ENCODE measurements at places on chromosomes 2 and 18. TPM values are rescaled to one million over a fixed set of nuclear protein-coding genes. Genes with fewer than 3 reads are reported as not detected.

The DRC1 gene
- 0.22 TPM for total RNA-seq

The CFAP65 gene
- total RNA-seq, result 0.14 TPM

The SLC16A14 gene
- total RNA-seq, result 1.5 TPM

The CPO gene
- not detected for total RNA-seq

The GPC1 gene
- 191 TPM for total RNA-seq

The ANKRD36C gene
- 4.3 TPM for total RNA-seq

The MCEE gene
- total RNA-seq, result 11.9 TPM

The MYL1 gene
- not detected for total RNA-seq

The ERMN gene
- total RNA-seq, result not detected

The BOLA3 gene
- total RNA-seq, result 125 TPM

The CRYBA2 gene
- not detected for total RNA-seq

The ITGB6 gene
- total RNA-seq, result 0.84 TPM

The CDH7 gene
- not detected for total RNA-seq

The ALLC gene
- total RNA-seq, result 0.06 TPM

The TBR1 gene
- total RNA-seq, result not detected

The AQP12B gene
- total RNA-seq, result not detected

The DLGAP1 gene
- not detected for total RNA-seq

The MEP1B gene
- total RNA-seq, result 0.27 TPM

The CCDC74B gene
- total RNA-seq, result 7.4 TPM

The UGT1A4 gene
- not detected for total RNA-seq

The EDAR gene
- total RNA-seq, result not detected

The DPP10 gene
- total RNA-seq, result not detected

The GCG gene
- not detected for total RNA-seq

The ABCG5 gene
- not detected for total RNA-seq

The MATN3 gene
- 12.3 TPM for total RNA-seq

The SLC8A1 gene
- total RNA-seq, result 0.51 TPM

The C2orf66 gene
- total RNA-seq, result 0.09 TPM

The AAMP gene
- total RNA-seq, result 122 TPM

The WNT10A gene
- total RNA-seq, result not detected

The NT5DC4 gene
- total RNA-seq, result not detected

Data from A549 treated with CpdA at 1 μM for 4 hours (cell line).